Amniotic stem cell (primary cell): ENCODE measurements at places on chromosomes 5 and 9.

DNA sequence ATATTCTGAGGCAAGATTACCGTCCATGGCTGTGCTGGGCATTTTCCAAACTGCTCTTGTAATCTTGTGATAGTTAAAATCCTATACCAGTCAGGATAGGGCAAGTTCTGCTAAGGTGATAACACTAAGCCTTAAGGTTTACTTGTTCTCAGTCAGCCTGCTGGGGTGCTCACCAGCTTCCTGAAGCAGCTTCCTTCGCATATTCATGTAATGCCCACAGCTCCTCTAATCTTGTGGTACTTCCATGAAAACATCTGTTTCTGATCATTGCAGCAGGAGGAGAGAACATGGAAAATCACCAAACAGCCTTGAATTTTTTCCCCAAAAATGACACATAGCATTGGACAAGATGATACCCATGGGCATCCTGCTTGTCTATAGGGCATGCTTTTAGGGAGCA, 473.2 kb downstream of the MED10 start:
- no peak for DNase-seq

GRCh38 chr9:5800969-5801738, 31.8 kb downstream of the ERMP1 start:
- no peak for DNase-seq

DNA sequence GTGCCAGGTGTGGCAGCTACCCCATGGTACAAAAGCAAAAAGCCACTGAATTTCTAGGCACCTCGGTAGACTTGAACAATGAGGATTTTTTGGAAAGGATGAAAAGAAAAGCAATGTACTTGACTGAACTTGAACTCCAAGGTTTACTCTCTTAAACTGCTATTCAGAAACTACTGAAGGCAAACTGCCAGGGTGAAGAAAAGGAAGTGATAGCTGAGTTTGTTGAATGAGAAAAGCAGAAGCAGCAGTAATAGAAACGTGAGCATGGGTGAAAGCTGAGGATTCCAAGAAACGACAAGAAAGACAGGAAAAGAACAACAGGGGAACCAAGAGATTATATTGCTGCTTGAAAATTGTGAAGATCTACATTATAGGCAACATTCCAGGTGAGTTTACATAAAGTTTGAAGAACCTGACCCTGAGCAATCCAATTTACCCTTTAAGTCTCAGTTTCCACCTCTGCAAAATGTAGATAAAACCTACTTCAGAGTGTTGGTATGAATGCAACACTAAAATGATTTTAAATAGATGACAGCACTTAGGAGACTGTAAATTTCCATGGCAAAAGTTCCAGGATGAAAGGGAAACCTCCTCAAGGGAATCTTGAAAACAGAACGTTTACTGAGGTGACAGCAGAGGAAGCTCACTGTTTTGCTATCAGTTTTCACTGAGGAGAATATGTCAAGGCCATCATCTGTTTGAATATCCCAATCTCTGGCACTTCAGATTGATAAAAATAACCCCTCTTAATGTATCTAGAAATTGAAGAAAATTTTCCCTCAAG, 245.8 kb downstream of the SPATA31D1 start:
- DNase-seq = no peak

DNA sequence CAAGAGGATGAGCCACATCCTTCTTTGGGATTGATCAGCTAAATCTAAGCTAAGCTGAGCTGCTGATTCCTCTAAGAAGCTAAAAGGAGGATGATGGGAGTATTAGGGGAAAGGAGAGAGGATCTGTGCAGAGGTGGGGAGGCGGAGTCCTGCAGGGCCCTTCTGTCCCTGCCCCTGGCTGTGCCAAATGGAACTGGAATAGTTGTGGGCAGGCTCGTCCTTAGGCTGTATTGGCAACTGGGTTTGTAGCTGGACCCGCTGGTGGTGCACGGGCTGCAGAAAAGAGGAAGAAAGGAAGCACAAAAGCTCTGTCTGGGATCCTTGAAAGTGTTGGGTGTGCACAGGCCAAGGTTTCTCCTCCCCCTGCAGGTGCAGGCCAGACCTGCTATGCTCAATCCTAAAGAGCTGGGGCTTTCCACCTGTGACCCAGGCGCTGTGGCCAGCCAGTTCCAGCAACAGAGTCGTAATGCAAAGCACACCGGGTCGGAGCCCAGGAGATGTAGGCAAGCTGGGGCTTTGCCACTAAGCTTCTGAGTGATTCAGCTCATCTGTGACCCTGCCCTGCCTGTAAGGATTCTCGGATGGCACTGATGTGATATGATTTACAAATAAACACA, 9.8 kb downstream of the CLTB start:
- no peak for DNase-seq

DNA sequence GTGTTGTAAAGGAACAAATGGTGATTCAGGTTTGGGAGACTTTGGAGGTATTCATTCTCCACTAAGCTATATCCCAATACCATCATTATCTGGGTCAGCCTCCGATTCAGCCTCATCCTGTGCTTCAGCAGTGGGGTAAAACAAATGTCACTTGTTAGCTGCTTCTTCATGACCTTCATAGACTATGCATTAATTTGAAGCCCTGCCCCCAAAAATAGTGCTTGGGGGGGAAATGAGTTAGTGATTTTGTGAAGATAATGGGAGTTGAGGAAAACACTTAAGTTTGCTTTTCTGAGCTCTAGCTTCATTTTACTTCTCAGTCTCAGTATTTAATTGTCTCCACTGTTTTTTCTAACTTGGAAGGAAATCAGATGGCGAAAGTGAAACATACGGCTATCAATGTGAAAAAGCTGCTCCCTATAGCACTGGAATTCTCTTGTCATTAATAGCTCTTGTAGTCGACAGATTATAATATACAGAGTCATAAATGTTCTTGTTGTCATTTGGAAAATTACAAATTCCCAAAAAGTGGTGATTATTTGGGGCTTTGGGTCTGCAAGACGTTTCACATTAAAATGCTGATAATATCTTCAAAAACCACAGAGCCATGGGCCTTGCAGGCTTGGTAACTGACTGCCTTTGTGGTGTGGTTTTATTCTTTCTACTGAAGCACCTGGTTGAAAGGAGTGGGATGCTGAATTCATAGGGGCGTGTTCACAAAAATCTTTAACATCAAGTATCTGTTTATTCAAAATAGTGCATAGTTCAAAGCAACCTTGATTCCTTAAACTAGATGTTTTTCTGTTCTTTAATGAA, 40.0 kb downstream of the PIK3R1 start:
- DNase-seq = no peak

DNA sequence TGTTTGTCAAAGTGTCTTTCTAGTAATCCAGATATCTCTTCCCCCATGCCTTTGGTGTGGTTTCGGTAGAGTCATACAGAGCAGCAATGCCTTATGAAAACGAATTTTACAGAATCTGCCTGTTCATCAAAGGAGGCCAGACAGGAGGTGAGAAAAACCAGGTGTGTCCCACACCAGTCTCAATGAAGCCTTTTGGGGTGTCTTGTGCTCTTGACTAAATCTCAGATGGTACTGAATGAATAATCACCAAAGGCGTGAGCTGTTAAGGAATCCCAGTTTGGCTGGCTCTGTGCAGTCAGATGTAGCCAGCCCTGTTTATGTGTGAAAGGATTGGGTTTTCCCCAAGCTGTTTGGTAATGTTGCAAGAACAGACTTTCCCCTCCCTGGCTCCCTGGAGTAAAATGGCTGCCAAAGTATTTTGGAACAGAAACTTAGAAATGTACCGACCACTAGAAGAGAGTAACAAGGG, 70.8 kb upstream of the CDKN2B start:
- no peak for DNase-seq

DNA sequence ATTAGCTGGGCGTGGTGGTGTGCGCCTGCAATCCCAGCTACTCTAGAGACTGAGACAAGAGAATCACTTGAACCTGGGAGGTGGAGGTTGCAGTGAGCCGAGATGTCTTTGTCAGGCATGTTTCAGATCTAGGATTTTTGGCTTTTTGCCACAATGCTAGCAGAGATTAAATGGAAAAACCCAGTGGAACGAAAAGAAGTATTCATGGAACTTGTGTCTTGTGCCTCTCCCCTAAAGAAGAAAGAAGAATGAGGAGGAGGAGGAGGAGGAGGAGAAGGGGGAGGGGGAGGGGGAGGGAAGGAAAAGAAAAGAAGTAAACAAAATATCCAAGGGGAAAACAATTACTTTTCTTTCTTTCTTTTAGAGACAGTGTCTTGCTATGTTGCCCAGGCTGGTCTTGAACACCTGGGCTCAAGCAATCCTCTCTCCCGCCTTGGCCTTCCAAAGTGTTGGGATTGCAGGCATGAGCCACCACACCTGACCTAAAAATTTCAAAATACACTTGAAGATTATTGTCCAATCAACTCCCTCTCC, 106.0 kb downstream of the ARRDC3 start:
- no peak for DNase-seq

- no peak for DNase-seq
These were observed 31.5 kb upstream of the IRX1 start for GRCh38 chr5:3564116-3564515.

DNA sequence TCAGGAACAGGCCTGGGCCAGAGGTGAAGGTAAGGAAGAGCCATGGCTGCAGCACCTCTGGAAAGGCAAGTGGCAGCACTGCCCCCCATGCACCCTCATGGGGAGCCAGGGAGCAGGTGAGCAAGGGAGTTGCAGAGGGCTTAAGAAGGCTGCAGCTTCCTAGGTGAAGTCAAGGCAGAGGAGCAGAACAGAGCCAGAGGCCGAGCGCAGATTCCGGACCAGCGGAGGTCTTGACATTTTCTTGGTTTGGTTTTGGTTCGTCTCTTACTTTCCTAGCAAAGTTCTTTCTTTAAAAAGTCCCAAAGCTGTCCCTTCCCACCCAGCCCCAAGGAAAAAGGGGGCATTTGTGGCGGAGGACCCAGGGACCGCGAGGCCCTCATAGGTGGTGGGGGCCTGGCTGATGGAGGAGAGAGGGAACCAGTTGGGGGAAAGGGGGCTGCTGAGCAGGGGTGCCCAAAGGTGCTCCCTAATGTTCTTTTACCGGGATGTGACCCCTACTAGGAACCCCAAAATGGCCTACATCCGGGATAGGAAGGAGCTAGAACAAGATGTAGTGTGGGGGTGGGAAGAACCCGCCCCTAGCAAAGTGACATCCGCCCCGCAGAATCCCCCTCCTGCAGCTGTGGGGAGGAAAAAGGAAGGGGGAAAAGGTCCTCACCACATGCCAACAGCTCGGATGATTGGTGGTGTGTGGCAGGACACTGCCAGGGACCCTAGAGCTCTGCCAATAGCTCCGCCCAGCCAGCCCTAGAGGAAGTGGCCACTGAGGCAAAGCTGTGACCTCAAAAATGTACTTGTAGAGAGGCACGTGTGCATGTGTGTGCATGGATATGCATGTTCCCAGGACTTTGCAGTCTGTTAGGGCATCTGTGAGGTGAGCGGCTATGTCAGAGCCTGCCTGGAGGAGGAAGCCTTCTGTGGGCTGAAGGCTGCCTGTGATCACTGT, 914 bp upstream of the CD72 start:
- no peak for DNase-seq

DNA sequence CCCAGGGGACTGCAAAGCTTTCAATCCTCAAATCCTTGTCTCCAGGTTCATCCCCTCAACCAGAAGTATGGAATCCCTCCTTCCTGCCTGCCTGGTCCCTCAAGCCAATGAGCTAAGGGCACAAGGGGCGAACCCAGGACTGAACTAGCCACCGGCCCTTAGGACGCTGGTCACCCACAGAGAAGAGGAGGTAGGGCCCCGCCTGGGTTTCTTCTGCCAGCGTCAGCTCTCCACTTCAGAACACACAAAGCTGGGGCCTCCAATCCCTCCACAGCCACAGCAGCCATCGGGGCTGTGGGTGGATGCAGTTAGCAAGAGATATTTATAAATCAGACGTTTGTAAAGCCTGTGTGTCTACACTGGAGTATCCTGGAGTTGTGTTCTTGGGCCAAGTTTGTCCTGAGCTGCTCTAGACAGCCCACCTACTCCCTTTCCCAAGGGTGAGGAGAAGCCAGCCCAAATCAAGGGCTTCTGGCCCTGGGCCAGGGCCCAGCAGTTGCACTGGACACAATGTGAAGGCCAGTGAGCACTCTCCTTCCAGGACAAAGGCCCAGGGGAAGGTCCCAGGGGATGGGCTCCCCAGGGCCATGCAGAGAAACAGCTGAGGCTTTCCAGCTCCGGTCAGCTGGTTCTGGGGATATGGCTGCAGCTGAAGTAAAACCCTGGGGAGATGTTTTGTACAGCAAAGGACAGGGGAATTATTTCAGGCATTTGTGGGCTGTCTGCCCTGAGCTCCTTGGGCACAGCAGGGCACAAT, 18.9 kb downstream of the AMBP start:
- DNase-seq = no peak

DNA sequence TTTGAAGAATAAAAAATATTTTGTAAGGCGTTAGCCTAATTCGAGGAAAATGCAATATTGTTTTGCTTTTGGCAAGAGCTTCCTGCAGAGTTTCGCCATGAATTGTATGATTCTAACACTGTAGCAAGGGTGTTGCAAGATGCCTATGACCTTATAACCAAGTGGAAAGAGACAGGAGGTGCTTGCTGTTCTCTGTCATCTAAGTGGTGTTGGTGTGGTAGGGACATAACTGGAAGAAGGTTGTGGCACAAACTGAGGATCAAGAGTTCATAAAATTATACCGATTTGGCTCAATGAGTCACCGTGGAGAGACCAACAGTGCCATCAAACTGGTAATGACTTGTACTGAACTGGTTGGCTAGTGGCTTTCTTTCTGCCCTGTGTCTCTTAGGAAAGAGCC, 6.3 kb downstream of the STC2 start:
- no peak for DNase-seq

DNA sequence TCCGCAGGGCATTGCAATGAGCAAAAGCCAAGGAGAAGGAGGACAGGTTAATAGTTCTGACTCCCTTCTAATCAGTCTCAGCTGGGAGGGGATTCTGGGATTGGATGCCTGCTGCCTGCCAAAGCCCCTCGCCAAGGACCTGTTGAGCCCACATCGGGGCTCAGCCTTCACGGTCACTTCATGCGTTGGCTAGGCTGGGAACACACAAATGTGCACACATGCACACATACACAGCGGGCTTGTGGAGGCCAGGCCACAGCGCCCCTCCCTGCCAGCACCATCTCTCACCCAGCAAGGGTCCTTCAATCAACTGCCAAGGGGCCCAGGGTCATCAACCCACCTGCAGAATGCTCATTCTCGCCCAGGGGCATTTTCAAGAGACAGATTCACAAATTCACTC, 113.9 kb downstream of the C5orf15 start:
- no peak for DNase-seq

DNA sequence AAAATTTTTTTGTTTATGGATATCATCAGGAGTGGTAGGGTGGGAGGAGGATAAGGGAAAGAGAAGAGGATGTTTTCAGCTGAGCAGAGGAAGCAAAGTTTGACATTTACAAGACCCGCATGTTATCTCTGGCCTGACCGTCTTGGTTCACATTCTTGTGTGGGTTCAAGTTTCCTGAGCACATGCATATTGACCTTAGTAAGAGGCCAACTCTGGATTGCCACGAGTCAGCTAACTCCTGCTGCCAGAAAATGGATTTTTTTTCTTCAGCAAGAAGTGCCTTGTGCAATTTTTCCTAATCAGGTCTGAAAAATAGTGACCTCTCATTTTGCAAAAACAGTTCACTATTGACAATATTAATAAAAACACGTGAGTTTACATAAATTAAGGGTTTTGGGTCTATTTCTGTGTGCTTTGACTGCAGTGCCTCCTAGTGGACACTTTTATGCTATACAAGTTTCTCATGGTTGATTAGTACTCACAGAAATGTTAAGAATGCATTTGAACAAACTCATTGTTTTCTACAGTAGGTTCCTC, 27.1 kb upstream of the BASP1 start:
- no peak for DNase-seq
